ENCODE measurements at places on chromosomes 1 and 21.
A peak's percentile ranks its signal among the peaks of the same experiment; 100 is the strongest.

DNA sequence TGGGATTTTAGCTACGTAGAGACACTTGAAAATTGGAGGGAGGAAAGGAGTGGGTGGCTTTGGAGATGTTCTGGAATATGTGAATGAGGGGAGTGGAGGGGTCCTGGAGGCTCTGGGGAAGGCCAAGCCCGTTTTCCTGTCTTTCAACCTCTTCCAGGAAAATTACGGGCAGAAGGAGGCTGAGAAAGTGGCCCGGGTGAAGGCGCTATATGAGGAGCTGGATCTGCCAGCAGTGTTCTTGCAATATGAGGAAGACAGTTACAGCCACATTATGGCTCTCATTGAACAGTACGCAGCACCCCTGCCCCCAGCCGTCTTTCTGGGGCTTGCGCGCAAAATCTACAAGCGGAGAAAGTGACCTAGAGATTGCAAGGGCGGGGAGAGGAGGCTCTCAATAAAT lies 442 bp upstream of the RUSC1 start:
- no peak for DNase-seq

- DNase-seq: peak; percentile 68
These were observed 1.1 kb upstream of the ESPN start for GRCh38 chr1:6423321-6423999.

GRCh38 chr1:67847466-67847865 lies 14.2 kb upstream of the GNG12 start:
- peak; percentile 72 for DNase-seq

GRCh38 chr1:70084314-70084915 lies 121.0 kb downstream of the LRRC40 start:
- peak; percentile 45 for DNase-seq

DNA sequence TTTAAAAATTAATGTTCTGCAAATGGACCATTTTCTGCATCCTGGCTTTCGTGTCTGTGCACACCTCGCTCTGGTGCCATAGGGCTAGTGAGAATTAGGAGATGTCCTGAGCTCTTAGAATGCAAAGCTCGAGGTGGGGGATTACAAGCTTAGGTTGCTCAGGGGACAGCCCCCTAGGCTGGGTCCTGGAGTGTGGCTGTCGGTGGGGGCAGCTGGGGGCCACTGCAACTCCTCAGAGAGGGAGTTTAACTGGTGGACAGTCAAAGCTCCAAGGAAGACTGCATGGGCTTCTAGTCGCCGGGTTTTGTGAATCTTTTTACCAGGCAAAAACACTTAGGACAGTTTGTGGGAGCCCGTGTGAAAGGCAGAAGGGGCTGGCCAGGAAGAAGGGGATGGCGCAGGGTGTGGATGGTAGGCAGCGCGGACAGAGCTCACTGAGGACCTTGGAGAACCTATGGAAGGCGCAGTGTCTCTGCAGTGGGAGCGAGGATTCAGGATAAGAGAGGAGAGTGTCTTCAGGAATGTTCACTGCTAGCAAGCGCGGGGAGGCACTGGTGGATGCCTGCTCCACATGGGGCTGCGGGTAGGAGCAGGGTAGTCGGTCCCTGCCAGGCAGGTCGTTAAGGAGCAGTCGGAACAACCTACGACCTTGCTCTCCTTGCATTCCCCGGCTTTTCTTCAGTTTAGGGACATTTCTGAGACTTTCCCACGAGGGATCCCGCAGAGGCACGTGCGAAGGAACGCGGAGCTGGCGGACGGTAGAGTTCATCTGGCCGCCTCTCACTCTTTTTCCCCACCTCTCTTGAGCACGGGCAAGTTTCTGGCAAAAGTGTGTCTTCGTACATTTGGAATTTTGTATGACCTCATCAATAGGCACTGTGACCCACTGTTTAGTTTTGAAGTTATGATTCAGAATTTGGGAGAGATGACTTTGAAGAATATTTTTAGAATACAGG lies 12.9 kb upstream of the KCNE1 start:
- peak; percentile 61 for DNase-seq

- peak; percentile 41 for DNase-seq
These were observed 86.1 kb downstream of the OMA1 start for GRCh38 chr1:58460469-58460868.

DNA sequence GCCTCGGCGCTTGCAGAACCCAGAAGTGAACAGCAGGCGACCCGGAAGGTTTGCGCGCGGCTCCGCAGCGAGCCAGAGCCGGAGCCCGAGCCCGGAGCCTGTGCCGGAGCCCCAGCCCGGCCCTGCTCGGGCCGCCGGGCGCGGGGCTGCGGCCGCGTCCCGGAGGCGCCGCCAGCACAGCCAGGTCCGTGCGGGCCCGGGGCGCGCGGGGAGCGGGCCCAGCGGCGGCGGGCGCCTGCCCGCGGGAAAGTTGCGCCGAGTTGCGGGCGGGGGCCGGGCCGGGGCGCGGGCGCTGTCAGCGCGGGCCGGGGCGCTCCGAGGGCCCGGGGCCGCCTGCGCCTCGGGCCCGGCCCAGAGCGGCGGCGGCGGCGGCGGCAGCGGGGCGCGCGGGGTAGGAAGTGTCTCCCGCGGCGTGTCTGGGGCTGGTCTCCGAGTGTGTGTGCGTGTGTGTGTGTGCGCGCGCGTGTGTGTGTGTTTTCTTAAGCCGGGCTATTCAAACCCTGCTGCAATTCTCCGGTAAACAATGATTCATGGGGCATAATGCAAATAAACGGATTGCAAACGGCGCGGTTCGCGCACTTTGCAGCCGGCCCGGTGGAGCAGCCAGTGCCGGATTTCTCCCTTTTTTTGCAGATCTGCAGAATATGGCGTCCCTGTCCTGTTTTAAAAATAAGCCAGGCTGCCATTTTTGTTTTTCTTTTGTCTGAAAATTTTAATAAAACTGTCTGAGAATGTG lies at the start of gene ZNF362:
TSS of gene ZNF362 (plus strand) at position 22 of the 736 bp plus-strand sequence. CDS start 14,083 bp downstream, outside the sequence.
- peak; percentile 73 for DNase-seq

DNA sequence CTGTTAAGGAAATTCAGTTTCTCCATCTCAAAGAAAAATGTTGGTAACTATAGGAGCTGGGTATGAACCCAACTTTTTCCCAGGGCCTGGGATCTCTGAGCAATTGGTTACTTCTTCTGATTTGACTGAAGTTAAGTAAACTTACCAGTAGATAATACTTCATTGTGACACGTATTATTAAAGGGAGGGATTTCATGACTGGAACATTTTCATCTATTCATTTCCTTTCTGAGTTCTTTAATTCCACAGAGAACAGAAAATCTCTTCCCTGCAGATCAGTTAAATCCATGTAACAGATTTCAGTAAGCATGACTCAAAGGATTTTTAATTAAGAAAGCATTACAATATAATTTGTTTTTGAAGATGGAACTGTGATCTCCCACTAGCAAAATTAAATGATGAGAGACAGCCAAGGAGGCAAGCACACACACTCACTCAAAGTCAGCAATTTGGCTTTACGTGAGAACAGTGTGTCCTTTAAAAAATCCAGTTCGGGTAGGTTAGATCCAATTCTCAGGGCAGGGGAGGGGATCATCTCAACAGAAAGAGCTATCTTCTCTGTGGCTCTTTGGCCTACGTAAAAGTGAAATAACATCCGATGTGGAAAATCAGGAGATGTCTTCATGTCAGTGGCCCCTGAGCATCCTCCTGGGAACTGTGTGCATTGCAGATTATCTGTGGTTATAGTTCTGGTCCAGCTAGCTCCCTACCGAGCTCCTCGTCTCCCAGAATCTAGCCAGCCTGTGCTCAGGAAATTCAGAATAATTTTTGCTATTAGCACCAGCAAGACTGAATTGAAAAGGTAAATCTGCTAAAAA lies 10.8 kb upstream of the MYOC start:
- no peak for DNase-seq

- peak; percentile 60 for DNase-seq
These were observed 1.2 kb upstream of the LHX9 start for GRCh38 chr1:197915862-197916499.

DNA sequence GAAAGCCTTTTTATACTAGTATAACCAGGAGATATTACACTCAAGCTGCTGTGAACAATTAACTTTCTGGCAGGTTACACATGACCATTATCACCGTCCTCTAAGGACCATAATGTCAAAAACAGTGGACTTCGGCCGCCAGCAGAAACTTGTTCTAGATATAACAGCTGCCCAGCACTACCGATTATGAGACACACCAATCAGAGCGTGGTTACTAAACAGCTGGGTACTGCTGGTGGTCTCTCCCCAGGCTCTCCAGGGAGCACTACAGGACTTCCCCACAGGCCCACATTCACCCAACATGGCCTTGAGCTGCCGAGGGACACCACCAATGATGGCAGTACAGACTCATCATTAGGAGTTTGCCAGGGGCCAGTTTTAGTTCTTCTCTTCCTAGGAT lies 57.9 kb upstream of the CTBS start:
- DNase-seq: no peak

- no peak for DNase-seq
These were observed 15.9 kb downstream of the PLEKHA6 start for GRCh38 chr1:204343802-204344201.

DNA sequence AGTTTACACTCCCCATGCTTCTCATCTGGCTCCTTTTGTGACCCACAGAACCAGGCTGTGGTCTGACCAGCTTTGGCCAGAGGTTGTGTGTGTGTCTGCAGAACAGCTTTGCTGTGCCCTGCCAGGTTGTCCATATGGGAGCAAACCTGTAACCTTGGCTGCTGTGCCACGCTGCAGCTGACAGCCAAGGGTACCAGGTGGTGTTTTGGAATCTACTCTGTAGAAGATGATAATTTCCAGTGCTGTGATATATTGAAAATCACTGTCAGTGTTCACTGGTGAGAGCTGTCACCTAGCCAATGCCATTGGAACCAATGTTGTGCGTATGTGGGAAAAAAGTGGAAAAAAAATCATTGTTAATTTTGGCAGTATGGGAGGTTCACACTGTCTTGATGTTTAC lies 18.2 kb downstream of the CENPF start:
- no peak for DNase-seq

- no peak for DNase-seq
These were observed 83.4 kb downstream of the FOXD2 start for GRCh38 chr1:47521034-47521881.

- no peak for DNase-seq
These were observed 55.5 kb downstream of the EDN2 start for GRCh38 chr1:41428738-41429640.

DNA sequence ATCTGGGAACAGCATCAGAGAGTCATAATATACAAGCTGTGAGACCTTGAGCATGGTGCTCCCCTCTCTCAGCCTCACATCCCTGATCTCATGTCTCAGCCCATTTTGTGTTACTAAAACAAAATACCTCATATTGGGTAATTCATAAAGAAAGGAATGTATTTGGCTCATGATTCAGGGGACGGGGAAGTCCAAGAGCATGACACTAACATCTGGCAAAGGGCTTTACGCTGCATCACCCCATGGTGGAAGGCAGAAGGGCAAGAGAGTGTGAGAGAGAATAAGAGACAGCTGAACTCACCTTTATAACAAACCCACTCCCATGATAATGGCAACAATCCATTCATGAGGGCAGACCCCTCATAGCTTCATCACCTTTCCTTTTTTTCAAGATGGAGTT lies 36.5 kb downstream of the RNASEL start:
- no peak for DNase-seq

DNA sequence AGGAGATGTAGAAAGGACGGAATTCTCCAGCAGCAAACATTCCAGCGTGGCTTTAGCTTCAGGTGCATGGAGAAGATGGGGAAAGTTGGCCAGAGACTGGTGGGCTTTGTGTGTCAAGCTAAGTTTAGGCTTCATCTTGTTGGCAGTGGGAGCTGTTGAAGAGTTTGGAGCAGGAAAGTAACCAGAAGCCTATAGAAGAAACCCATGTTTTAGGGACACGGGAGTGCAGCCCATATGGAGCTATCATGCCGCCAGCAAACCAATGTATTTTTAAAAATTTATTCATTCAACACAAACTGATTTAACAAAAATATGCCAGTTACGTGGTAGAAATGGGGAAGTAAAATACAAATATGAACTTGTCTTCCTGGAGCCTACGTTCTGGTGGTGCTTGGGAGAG lies 53.7 kb downstream of the ACTL8 start:
- no peak for DNase-seq

GRCh38 chr1:79614762-79615161 lies 608.2 kb upstream of the ADGRL4 start:
- peak; percentile 6 for DNase-seq

GRCh38 chr1:48817505-48818114 lies 40.9 kb upstream of the BEND5 start:
- DNase-seq: peak; percentile 57

- peak; percentile 11 for DNase-seq
These were observed 32.1 kb downstream of the SH3BGR start for GRCh38 chr21:39483917-39484316.

- DNase-seq: no peak
These were observed 259.9 kb upstream of the FMN2 start for GRCh38 chr1:239831577-239832355.

GRCh38 chr1:177043597-177043996 lies 120.9 kb downstream of the ASTN1 start:
- no peak for DNase-seq

DNA sequence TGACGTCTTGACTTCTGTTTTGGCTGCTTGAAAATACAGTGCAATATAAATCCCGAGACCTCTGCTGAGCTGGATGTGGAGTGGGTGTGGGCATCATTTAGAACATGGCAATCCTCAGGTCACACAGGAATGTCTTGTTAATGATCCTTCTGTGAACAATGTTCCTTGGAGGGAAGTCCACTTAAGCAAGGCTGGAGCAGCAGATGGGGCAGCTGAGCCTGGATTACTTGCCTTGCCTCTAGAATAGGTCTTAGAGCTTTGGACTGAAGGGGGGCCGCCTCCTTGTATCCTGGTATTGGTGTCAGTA lies 926 bp upstream of the SCMH1 start:
- no peak for DNase-seq

DNA sequence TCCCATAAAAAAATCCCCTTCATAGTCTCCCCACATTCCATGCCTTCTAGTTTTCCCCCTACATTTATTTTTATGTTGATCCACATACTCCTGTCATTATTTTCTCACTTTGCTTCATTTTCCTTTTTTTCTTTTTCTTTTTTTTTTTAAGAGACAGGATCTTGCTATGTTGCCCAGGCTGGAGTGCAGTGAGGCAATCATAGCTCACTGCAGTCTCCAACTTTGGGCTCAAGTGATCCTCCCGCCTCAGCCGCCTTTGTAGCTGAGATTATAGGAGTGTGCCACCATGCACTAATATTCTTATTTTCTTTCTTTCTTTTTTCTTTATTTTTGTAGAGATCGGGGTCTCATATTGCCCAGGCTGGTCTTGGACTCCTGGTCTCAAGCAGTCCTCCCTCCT lies 7.8 kb downstream of the RNF2 start:
- DNase-seq: no peak
